ENCODE measurements at places on chromosomes 16 and 17.

- no peak for DNase-seq
Observed at GRCh38 chr16:22007159-22007508, 777 bp upstream of the MOSMO start.

DNA sequence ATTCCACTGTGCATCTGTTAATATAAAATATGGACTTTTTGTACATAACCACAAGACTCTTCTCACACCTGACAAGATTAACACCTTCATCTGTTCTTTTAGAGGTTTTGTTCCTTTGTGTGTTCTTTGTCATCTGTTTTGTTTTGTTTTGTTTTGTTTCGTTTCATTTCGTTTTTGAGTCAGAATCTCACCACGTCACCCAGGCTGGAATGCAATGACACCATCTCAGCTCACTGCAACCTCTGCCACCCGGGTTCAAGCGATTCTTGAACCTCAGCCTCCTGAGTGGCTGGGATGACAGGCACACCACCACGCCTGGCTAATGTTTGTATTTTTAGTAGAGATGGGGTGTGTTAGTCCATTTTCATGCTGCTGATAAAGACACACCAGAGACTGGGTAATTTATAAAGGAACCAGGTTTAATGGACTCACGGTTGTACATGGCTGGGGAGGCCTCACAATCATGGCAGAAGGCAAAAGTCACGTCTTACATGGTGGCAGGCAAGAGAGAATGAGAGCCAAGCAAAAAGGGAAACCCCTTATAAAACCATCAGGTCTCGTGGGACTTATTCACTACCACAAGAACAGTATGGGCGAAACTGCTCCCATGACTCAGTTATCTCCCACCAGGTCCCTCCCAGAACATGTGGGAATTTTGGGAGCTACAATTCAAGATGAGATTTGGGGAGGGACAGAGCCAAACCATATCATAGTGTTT is 22.3 kb downstream of the C16orf90 start:
- no peak for DNase-seq

DNA sequence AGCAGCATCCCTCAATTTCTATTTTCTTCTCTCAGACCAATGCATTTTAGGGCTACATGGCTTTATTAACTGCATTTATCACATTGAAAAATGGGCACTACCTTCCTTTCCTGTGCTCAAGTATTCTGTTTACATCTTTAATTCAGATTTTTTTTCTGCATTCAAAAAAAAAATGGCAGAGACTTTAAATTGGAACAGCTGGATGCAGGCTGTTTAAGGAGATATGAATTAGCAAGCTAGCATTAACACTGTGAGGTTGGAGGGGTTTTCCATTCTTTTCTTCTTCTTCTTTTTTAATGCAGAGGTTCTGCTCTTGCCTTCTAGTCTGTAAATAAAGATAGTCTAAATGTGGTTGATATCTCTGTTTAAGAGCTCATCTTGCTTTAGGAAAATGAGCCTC is 242.9 kb upstream of the RBFOX1 start:
- DNase-seq, result no peak

GRCh38 chr17:48671697-48672171 is 45.6 kb upstream of the HOXB9 start:
- DNase-seq, result peak; percentile 51

DNA sequence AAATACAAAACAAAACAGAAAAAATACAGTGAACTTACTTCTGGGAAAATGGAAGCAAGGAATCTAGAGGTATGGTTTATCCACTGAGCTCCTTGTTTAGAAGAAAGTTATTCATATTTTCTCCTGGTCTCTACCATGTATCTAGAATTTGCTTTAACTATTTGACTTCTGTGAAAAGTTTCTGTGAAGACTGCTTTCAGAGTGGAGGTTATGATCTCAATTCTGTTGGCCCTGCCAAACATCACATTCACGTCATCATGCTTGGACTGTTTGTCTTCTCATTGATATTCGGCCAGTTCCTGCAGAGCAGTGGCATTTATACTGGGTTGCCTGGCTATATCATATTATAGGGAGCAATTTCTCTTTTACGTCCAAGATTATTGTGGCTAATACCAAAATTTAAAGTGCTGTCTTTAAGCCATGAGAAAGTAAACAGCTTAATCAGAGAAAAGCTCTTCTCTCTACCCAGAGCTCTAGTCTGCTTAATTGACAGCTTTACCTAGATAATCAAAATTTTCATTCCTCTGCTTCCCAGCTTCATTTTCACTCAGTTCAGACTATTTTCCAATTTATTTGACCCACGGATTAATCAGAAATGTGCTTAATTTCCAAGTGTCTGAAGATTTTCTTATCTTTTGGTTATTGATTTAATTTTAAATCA is at the start of gene ABCA8:
ABCA8 (minus strand) TSS at position 212 of the 661 bp plus-strand sequence. CDS start 13,358 bp downstream, outside the sequence.
- no peak for DNase-seq

DNA sequence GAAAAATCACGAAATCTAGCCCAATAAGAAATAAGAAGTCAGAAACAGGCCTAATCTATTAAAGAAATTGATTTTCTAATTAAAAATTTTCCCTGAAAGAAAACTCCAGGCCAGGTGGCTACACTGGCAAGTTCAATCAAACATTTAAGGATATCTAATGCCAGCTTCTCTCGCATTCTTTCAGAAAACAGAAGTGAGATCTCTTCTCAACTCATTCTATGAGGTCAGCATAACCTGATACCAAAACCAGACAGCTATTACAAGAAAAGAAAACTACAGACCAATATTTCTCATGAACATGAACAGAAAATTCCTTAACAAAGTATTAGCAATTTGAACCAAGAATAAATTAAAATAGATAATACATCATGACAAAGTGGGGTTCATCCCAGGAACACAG is 52.4 kb downstream of the AXIN2 start:
- no peak for DNase-seq

- DNase-seq, result peak; percentile 95
Observed at GRCh38 chr17:6831661-6832263, at the start of gene TEKT1. TSS of gene TEKT1 (minus strand) at chr17:6831729. CDS start at chr17:6830376, 1,353 bp downstream.

DNA sequence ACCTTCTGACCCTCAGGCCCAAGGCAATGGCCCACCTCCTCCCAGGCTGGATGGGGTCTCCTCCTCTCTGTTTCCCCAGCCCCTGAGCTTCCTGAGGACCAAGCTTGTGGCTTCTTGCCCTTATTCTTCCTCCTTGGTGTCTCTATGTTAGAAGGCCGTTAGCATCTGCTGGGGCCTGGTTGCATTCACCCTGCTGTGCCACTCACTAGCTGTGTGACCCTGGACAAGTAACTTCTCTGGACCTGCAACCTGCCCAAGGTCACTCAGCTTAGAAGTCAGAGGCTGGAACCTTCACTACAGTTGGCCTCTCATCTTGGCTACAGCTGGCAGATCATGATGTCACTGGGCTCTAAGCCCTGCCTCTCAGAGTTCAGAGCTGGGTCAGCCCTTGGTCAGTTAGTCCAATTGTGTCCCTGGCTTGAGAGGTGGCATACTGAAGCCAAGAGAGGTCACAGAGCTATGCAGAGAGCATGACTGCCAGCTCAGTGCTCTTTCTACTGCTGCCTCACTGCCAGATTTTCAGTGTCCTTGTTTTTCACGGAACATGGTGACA is 3.0 kb downstream of the MT2A start:
- DNase-seq, result no peak

- DNase-seq, result no peak
Observed at GRCh38 chr17:36632916-36633771, 31.8 kb downstream of the MRM1 start.

- peak; percentile 82 for DNase-seq
Observed at GRCh38 chr16:8505327-8505991, 84.9 kb downstream of the TMEM114 start.

- no peak for DNase-seq
Observed at GRCh38 chr16:78050734-78051400, 28.5 kb downstream of the CLEC3A start.

- no peak for DNase-seq
Observed at GRCh38 chr17:56314026-56314425, 160.8 kb downstream of the ANKFN1 start.

DNA sequence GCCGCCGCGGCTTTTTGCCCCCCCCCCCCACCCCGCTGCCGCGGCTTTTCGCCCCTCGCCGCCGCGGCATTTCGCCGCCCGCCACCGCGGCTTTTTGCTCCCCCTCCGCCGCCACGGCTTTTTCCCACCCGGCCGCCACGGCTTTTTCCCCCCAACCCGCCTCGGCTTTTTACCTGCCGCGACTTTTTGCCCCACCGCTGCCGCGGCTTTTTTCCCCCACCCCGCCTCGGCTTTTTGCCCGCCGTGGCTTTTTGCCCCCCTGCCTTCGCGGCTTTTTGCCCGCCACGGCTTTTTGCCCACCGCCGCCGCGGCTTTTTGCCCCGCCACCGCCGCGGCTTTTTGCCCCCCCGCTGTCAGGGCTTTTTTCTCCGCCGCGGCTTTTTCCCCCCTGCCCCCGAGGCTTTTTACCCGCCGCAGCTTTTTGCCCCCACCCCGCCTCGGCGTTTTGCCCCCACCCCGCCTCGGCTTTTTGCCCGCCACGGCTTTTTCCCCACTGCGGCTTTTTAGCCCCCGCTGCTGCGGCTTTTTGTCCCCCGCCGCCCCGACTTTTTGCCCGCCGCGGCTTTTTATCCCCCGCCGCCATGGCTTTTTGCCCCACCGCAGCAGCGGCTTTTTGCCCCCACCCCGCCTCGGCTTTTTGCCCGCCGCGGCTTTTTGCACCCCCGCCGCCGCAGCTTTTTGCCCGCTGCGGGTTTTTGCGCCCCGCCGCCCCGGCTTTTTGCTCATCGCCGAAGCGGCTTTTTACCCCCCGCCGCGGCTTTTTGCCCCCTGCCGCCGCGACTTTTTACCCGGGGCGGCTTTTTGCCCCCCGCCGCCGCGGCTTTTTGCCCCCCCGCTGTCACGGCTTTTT is 527.8 kb upstream of the WSB1 start:
- DNase-seq, result no peak

DNA sequence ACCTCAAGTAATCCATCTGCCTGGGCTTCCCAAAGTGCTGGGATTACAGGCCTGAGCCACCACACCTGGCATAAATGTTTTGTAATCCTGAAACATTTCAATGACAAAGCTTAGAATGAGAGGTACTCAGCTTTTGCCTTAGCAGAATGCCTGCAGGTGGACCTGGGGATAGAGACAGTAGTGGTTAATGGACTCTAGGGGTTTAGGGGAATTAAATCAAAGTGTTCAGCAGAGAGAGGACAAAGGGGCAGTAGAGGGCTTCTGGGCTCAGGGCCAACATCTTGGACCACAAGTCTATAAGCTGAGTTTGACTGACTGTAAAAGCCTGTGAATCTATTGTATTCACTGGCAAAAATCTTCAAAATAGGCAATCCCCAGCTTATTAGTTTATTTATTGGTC is 36.0 kb upstream of the MED13 start:
- no peak for DNase-seq

DNA sequence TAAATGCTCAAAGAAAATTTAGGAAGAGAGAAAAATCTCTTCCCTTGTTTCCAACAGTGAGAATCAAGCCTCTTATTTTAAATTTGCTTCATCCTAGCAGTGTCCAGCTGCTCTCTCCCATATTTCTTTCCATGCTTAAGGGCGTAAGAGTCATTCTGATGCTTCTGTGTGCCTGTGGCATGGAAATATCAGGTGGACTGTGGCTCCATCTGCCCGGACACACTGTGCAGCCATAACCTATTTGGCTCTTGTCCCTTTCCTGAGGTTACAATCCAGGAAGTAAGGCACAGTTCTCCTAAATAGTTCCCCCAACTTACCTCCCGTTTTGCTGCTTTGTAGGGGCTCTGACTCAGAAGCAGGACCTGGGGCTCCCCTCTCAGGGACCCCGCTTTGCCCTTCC is 6.3 kb upstream of the KRT222 start:
- no peak for DNase-seq

DNA sequence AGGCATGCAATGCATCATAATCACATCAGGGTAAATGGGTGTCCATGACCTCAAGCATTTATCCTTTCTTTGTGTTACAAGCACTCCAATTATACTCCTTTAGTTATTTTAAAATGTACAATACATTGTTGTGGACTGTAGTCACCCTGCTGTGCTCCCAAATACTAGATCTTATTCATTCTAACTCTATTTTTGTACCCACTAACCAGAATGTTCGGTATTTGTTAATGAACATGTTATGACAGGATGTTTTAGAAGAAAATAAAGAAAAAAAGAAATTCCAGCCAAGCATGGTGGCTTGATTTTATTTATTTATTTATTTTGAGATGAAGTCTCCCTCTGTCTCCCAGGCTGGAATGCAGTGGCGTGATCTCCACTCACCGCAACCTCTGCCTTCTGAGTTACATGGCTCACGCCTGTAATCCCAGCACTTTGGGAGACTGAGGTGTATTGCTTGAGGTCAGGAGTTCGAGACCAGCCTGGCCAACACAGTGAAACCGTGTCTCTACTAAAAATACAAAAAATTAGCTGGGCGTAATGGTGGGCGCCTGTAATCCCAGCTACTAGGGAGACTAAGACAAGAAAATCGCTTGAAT is 1.8 kb upstream of the NDE1 start:
- no peak for DNase-seq
